ENCODE measurements at places on chromosomes 12 and 14.

DNA sequence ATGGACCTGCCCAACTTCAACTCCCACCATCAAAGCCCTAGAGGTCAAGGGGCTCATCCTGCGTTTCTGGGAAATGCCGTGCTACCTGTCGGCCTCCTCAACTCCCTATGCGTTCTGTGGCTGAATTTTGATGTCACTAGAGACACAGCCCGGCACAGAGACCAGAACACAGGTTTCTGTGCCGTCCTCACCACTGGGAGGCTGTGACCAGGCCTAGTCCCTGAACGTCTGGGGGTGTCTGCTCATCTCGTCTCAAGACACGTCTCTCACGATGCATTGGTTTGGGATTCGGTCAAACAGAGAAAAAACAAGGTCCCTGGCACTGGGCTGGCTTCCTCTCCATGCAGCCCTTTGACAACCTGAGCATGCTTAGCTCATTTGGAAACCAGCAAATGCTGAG lies 33.5 kb downstream of the SLC15A4 start:
- DNase-seq = no peak

DNA sequence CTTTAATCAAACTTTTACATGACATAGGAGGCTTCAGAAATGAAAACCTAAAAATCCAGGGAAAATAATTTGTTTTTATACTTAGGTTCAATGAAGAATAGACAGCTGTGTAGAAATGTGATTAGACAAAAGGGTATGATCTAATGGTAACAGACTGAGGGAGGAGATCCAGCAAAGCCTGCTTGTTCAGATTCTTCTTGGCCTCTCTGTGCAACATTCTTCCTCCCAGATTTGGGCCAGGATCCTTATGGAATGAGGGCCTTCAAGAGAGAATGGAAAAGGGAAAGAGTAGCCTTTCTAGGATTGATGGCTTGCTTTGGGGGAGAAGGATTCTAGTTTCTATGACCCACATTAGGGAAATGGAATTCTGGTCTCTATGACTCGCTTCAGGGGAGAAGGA lies 94.5 kb upstream of the G2E3 start:
- DNase-seq = no peak

DNA sequence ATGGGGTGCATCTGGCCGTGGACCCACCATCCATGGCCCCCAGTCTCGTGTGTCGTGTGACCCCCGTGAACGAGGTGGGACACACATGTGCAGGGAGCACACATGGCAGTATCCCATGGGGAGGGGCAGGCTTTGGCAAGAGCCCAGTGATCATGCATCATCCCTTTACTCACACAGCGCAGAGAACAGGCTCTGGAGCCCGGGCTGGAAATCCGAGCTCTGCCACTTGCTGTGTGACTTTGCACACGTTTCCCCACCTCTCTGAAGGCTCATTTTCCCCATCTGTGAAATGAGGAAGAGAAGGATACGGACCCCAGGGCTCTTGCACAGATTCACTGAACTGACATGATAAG lies 119.9 kb downstream of the PHETA1 start:
- no peak for DNase-seq

- no peak for DNase-seq
Measured at GRCh38 chr14:94372021-94372605, 16.3 kb downstream of the SERPINA1 start.

DNA sequence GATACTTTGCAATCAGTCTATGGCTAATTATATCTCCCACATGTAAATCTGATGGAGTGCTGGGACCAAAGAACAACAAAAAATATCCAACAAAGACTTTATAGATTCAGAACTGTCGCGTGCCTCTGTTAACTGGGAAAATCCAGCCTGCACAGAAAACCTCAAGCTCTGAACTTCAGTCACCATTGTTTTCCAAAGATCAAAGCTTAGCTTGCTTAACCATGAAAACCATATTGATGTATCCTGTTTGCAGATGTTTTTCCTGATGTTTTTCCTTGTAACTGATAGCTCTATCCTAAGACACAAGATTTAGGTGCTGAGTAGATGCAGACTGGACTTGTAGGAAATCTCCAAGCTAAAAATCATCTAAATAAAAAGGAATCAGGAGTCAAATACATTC lies 163.7 kb downstream of the GXYLT1 start:
- DNase-seq = no peak

- no peak for DNase-seq
Measured at GRCh38 chr14:65704850-65705249, 292.3 kb downstream of the FUT8 start.

DNA sequence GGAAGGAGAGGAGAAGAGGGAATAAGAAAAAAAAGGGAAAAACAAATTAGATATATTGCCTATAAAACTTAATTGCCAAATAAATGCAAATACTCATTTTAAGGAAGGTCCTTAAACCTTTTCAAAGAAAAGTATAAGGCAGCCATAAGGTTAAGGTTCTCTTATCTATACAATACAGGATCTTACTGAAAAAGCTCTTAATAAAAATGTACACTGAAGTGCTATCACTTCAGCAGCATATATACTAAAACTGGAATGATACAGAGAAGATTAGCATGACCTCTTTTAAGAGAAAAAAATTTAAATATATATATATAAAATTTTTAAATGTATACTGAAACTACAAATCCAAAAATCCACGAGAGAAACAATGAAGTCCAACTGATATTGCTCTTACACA lies 65.6 kb downstream of the PPP2R5E start:
- no peak for DNase-seq

- no peak for DNase-seq
Measured at GRCh38 chr14:64407329-64407728, 19.2 kb downstream of the MTHFD1 start.

DNA sequence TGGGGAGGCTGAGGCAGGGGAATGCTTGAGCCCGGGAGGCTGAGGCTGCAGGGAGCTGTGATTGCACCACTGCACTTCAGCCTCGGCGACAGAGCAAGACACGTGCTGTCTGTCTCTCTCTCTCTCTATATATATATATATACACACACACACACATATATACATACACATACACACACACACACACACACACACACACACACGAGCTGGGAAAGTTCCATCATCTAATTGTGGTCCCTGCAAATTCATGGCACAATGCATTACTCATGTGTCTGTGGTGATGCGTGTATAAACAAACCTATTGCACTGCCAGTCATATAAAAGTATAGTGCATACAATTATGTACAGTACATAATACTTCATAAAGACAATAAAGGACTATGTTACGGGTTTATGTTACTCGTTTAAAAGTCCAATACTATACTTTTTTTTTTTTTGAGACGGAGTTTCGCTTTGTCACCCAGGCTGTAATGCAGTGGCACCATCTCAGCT lies 36.6 kb downstream of the WDR89 start:
- DNase-seq = no peak

Measured in progenitor cell of endocrine pancreas (in vitro differentiated cells).